C1 segment of cervical spinal cord (tissue), 14 donors: ENCODE measurements at places on chromosomes 13 and 19.
A peak's percentile ranks its signal among the peaks of the same experiment; 100 is the strongest.

GRCh38 chr13:74040200-74040599, 94.0 kb downstream of the KLF12 start:
- no peak for DNase-seq

- DNase-seq: no peak
Measured at GRCh38 chr13:75740031-75740430, 103.9 kb downstream of the LMO7 start.

- no peak for DNase-seq
Measured at GRCh38 chr13:103009051-103009840, 57.0 kb downstream of the SLC10A2 start.

DNA sequence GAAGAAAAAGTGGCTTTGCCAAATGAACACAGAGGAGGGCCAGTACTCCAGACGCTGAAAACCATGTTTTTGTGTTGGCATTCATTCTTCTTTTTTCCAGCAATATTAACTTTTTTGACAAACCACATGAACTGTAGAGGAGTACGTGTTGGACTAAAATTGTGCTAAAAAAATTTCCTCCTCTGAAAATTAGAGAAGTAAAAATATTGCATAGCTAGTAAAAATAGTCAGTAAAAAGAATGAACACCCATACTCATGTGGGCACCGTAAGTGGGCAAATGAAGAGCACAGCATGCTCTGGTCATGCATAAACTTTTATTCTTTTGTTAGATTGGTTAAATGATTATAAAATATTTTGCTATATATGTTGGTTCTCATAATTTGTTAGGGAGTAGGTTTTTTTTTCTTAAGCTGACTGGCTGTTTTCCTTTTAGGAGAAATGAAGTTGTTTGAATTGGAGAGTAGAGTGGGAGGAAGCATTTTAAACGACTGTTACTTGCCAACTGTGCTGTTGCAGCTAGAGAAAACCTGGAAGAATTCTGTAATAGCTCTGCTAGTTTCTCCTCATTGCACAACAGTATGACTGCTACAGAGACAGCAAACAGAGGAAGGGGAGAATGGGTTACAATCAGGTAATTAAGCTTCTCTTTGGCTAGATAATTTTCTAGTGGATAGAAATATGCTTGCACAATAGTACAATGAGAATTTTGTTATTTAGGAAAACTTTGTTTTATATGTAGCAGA, 222.4 kb downstream of the KCTD12 start:
- DNase-seq: no peak

DNA sequence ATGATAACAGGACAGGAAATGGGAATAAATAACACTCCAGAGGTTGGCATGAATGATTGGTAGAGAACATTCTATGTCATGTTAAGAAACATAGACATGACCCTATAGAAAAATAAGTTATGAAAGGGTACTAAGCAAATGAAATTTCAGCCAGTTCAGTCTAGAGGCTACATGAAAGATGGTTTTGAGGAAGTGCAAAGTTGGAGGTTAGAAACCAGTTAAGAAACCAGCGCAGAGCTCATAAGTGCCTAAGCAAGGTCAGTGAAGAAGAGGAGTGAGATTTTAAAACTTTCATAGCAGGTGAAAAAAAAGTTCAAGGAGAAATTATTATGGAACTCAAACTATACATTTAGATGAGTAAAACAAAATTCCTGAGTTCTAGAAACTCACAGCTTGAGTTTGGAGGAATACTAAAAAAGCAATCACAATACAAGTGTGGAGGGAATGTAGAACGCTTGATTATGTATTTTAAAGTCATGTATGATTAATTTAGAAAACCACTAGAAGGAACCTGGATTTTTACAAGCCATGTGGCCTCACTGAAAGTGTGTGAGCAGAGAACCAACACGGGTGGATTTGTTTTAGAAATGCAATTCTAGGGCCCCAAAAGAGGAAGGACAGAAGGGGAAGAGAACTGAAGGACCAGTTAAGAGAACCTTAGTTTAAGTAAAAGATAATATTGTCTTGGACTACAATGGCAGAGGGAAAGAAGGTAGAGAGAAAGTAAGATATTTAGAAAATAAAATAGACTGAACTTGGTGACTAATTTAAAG, 162.4 kb downstream of the PCDH20 start:
- no peak for DNase-seq

GRCh38 chr13:91358387-91358782, 10.9 kb downstream of the MIR17HG start:
- DNase-seq: no peak

DNA sequence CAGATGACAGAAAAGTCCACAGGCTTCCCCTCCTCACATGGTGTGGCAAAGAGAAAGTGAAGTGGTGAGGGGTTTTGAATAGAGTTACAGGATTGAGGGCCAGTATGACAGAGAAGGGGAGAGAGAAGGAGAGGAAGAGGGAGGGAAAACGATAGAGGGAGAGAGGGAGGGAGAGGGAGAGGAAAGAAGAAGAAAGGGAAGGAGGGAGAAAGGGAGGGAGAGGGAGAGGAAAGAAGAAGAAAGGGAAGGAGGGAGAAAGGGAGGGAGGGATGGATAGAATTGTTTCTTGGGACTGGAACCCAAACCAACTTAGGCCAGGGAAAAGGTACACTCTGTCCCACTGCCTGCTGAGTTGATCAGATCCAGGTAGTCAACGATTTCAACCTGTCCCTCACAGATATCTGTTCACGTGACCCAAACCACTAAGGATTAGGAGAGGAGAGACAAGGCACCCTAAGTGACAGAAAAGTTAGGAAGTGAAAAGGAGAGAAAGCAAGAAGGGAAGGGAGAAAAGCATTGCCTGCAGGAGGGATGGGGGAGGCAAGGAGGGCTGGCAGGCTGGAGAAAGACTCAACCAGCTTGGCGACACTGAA, 8.1 kb upstream of the IGFL3 start:
- no peak for DNase-seq

DNA sequence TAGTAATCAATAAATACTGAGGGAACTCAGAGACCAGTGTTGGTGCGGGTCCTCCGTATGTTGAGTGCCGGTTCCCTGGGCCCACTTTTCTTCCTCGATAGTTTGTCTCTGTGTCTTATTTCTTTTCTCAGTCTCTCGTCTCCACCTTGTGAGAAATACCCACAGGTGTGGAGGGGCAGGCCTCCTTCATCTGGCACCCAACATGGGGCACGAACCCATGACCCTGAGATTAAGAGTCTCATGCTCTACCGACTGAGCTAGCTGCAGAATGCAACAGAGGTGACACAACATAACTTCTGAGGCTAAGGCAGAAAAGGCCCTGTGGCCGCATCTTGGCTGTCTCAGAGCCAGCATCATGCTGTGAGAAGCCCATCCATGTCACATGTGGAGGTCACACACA, 5.3 kb upstream of the ZNF613 start:
- DNase-seq: no peak

- DNase-seq: peak; percentile 38
Measured at GRCh38 chr19:13920940-13921747, 15.1 kb downstream of the CC2D1A start.

DNA sequence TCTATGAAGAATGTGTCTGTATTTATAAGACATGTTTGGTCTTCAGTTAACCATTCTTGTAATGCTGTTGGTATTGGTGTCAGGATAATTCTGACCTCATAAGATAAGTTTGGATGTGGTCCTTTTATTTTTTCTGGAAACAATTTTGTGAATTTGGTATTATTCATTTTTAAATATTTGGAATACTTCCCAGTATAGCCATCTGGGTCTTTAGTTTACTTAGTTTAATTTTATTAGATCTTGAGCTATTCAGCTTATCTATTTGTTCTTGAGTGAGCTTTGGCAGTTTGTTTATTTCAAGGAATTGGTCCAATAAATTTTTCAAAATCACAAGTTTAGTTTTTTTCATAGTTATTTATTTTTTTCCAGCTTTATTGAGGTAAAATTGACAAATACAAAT, 335.4 kb upstream of the PCDH20 start:
- no peak for DNase-seq

GRCh38 chr19:48445256-48445605, 552 bp upstream of the GRWD1 start:
- DNase-seq: no peak

GRCh38 chr13:37158481-37158880, 53.0 kb upstream of the CSNK1A1L start:
- DNase-seq: no peak

- DNase-seq: no peak
Measured at GRCh38 chr13:93758575-93758974, 532.0 kb downstream of the GPC6 start.

- no peak for DNase-seq
Measured at GRCh38 chr13:44300895-44301638, 72.6 kb upstream of the SERP2 start.

- no peak for DNase-seq
Measured at GRCh38 chr13:109468123-109468522, 318.3 kb downstream of the IRS2 start.

DNA sequence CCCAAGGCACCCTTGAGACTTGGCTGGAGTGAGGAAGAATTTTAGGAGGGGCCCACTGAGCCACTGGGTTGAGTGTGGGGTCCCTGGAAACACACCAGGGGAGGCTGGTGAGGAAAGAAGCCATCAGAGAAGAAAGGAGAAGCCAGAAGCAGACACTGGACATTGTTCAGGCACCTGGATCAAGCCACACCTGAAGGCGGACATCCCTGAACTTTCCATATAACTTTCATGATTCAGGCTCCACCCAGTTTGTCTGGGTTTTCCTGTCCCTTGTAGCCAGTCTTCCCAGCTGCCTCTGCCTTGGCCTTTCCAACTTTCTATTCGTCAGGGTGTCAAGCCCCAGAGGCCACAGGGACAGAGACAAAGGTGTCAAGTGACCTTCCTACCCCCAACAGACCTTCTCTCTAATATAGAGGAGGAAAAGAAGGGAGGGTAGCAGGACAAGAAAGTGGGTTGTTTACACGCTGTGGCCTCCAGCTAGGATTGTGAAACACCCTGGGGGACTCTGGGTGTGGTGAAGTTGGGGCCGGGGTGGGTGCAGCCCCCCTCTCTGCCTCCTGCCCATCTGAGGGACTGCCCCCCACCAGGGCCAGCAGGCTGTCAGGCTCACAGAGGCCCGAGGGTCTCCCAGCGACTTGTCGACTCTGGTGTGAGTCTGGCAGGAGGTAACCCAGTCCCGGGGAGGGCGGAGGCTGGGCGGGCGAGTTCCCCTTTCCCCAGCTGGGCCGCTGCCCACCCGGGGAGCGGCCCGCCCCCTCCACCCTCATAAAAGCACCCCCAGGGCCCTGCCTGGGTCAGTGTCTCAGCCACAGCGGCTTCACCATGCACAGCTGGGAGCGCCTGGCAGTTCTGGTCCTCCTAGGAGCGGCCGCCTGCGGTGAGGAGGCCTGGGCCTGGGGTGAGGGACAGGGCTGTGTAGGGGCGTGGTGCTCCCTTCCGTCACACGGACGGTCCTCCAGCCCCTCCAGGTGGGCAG, at the start of gene CFD:
CFD (plus strand) TSS at position 797 of the 976 bp plus-strand sequence; CDS start at position 823, 26 bp downstream.
- peak; percentile 39 for DNase-seq

- DNase-seq: no peak
Measured at GRCh38 chr19:4077800-4078684, 11.3 kb upstream of the ZBTB7A start.

DNA sequence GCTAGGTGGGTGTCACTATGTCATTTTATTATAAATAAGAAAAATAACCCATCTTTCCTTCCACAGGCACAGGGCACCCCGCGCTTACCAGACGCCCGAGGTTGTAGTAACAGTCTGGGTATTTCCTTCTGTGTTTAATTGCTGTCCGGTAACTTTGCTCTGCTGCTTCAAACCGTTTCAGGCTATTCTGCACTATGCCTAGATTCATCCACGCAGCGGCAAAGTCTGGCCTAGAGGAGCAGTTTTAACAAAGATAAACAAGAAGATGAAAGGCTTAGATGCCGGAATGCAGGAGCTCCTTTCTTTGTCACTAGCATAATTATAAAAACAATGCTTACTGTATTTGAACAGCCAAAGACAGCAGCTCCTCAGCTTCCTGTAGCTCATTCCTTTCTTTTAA, 36.9 kb upstream of the GGACT start:
- no peak for DNase-seq

- DNase-seq: no peak
Measured at GRCh38 chr19:18469069-18469846, 31.3 kb upstream of the ISYNA1 start.

DNA sequence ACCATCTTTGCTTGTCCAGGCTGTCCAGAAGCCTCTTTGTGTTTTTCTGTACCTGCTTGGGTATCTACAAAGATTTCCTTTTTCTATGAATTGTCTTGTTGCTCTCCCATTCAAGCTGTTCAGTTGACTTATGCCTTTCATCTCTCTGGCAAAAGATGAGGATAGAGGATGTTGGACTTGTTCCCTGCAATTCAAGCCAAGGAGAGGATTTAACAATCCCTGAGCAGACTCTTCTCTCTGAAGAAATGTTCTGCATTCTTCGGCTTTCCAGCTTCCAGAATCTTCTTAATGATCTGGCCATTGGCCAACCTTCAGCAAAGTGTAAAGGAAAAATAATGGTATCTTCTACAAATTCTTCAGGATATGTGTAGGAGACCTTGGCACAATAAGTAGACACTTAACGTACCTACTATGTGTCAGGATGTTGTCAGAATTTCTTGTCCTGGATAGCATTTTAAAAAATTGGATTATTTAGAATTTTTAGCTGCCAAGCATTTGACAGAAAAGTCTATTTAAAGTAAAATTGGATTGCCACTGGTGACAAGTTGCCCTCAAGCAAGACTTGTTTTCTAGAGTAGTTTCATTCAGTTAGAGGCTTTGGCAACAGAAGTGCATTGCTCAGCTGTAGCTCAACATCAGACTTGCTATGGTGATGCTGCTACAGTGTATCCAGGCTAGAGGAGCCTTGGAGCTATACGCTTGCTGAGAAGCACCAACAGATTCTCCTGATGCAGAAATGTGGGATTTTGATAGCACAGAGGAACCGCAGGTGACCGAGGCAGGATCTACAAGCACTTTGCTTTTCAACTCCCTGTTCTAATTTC, 455.7 kb downstream of the SUCLA2 start:
- DNase-seq: no peak

DNA sequence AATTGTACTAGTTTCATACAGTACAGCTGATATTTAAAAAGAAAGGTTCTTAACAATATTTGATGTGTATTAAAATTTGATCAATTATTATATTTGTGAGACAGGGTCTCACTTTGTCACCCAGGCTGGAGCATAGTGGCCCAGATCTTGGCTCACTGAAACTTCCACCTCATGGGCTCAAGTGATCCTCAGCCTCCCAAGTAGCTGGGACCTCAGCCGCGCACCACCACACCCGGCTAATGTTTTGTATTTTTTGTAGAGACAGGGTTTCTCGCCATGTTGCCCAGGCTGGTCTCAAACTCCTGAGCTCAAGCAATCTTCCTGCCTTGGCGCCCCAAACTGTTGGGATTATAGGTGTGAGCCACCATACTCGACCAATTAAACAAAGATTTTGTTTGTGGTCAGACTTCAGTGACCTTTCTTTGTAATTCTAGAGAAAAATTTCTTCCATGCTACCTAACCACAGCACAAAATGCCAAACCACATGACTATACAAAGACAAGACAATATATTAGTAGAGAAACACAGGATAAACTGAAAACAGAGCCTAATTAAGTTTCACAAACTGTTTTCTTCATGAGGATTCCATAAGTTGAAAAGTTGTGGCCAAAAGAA, 59.6 kb downstream of the RBM26 start:
- DNase-seq: no peak

GRCh38 chr19:57302727-57303401, 17.4 kb upstream of the ZNF543 start:
- DNase-seq: no peak
